A673 (cell line): ENCODE measurements at places on chromosomes 6 and 20.
A peak's percentile ranks its signal among the peaks of the same experiment; 100 is the strongest.

- DNase-seq, result peak; percentile 3
Observed at GRCh38 chr6:117237561-117237960, 27.8 kb upstream of the VGLL2 start.

DNA sequence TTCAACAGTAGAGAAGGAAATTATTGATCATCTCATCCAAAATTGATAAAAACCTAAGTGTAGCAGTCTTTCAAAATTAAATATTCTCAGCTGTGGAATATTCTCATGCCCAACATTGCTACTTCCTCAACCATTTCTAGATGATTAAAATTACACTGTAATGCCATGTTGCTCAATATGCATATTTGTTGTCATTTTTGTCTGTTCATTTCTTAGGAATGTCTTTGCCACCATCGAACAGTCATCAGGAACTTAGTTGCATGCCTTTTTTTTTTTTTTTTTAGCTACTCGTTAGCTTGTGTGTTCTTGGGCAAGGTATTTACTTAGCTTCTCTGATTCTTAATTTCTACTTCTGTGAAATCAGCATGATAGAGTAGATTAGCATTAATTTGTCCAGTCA lies 188.6 kb downstream of the DTNBP1 start:
- no peak for DNase-seq

GRCh38 chr6:121338366-121338765 lies 4.1 kb upstream of the TBC1D32 start:
- no peak for DNase-seq

DNA sequence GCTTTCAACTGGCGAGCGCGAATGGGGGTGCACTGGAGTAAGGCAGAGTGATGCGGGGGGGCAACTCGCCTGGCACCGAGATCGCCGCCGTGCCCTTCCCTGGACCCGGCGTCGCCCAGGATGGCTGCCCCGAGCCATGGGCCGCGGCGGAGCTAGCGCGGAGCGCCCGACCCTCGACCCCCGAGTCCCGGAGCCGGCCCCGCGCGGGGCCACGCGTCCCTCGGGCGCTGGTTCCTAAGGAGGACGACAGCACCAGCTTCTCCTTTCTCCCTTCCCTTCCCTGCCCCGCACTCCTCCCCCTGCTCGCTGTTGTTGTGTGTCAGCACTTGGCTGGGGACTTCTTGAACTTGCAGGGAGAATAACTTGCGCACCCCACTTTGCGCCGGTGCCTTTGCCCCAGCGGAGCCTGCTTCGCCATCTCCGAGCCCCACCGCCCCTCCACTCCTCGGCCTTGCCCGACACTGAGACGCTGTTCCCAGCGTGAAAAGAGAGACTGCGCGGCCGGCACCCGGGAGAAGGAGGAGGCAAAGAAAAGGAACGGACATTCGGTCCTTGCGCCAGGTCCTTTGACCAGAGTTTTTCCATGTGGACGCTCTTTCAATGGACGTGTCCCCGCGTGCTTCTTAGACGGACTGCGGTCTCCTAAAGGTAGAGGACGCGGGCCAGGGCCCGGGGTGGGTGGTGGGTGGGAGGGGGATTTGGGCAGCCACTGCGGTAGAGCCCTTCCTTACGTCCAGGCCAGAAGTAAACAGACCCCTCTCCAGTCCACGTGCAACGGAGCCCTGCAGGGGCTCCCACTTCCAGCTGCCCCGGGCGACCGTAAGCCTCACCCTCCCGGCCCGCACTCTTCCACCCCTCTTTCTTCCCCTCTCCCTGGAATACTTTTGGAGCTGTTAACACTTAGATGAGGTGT lies 998 bp downstream of the BMP2 start:
- DNase-seq, result no peak

DNA sequence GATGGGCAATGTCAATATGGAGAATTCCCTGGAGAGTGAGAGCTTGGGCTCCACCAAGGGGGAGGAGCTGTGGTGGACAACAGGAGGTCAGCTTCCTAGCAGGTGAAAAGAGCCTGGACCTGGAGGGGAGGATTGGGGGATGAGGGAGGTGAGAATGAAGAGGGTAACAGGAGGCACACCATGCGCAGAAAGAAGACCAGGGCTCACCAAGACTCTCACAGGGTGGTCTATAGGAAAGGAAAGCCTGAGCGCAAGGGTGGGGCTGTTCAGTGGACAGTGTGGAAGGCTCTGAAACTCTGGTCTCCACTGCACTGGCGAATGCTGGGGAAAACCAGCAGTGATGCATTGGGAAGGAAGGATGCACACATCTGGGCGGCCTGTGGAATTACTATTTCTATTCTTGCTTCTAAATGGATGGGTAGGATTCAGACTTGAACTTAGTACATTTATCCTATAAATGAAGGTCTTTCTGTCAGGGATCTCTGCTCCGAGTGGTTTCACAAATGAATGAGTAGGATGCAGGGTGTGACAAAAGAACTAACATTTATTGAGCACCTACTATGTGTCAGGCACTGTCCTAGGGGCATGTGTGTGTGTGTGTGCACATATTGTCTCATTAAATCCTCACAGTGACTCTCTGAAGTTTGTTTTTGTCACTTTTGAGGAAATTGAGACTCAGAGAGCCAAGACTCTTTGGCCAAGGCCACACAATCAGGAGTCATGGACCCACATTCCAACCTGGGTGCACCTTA lies 152.7 kb downstream of the CD83 start:
- no peak for DNase-seq

GRCh38 chr6:24959319-24959718 lies 23.6 kb upstream of the RIPOR2 start:
- DNase-seq, result no peak

GRCh38 chr6:71531841-71532240 lies 243.2 kb downstream of the OGFRL1 start:
- DNase-seq, result no peak

DNA sequence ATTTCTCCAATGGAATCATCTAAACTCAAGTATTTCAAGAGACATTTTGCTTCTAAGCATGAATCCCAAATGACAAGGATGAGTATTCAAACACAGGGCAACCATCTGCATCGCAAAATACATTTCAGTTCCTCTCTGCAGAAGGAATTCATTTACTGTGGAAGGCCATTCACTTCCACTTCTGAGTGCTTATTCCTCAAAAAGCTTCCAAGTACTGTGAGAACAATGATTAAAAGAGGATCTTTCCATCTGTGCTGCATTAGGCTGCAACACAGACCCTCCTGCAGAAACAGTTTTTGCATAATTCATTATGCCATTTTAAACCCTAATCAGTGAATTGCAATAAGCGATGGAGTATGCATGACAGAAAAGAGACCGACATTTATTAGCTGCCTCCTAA lies 52.5 kb downstream of the ARHGAP18 start:
- no peak for DNase-seq

DNA sequence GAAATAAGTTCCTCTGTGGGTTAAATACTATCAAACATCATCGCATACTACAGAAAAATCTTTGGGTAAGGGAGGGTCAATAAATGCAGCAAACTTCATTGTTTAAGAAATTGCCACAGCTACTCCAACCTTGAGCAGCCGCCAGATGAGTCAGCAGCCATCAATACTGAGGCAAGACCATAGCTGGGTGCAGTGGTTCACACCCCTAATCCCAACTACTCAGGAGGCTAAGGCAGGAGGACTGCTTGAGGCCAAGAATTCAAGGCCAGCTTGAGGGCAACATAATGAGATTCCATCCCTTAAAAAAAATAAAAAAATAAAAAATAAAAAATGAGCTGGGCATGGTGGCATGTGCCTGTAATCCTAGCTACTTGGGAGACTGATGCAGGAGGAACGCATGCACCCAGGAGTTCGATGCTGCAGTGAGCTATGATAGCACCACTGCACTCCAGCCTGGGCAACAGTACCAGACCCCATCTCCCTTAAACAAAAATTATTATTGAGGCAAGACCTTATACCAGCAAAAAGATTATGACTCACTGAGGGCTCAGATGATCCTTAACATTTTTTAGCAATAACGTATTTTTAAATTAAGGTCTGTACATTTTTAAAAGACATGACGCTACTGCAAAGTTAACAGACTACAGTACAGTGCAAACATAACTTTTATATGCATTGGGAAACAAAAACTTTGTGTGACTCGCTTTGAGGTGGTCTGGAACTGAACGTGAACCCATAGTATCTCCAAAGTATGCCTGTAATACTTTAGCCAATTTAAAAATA lies 8.8 kb downstream of the SRPK1 start:
- DNase-seq, result no peak

DNA sequence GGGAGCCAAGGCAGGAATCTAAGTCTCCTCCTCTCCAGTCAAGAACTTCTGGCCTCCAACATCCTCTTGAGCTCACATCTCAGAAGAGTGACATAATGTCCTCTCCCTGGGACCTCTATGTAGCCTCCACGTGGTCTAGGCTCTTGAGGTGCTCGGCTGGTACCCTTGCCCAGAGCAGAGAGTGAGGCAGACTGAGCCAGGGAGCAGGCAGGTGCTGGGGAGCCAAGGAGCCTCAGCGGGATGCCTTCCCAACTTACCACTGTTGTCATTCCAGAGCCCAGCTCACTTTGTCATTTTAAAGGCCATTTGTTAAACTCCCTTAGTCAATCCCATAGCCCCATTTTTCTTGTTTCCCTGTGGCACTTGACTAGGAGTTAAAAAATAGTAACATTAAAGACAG lies 52.1 kb upstream of the DUSP22 start:
- no peak for DNase-seq

DNA sequence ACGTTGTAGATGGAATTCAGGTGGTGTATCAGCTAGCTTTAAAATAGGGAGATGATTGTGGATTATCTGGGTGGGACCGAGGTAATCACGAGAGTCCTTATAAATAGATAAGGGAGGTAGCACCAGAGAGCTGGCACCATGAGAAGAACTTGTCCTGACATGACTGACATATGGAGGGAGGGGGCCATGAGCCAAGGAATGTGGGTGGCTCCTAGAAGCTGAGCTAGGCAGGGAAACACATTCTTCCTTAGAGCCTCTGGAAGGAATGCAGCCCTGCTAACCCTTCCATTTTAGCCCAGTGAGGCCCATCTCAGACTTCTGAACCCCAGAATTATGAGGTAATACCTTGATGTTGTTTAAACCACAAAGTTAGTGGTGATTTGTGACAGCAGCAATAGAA lies 321.1 kb upstream of the SULF2 start:
- no peak for DNase-seq

GRCh38 chr6:161082215-161082614 lies 90.6 kb downstream of the MAP3K4 start:
- no peak for DNase-seq

DNA sequence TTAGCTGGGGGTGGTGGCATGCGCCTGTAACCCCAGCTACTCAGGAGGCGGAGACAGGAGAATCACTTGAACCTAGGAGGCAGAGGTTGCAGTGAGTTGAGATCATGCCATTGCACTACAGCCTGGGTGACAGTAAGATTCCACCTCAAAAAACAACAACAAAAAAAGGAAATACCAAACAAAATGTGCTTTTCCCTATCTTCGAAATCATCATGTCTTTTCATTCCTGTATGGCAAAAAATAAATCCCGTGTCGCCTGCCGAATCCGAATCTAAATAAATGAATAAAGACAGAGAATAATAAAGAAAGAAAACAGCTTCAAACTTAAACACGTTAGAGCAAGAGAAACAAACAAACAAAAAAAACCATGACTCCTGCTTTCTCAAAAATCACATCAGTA lies 11.8 kb downstream of the B4GALT5 start:
- no peak for DNase-seq

DNA sequence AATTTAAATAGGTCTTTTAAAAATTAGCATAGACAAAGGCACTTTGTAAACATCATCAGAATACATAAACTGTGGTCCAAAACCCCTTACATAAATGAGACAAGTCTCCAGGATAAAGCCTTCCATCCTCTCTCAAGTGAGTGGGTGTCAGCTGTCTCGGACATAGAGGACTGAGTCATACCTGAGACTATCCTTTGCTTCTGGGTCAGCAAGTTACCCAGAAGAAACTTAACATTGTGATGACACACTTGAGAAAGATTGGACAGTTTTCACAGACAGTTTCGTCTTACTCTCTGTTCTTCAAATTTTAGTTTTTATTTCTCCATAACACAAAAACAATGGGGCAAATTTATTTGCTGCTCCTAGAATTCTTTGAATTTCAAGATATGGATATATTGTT lies 838.0 kb downstream of the DHX35 start:
- no peak for DNase-seq

- DNase-seq, result no peak
Observed at GRCh38 chr6:32659856-32660595, 6.4 kb downstream of the HLA-DQB1 start.

GRCh38 chr6:125188037-125188436 lies 34.5 kb downstream of the TPD52L1 start:
- DNase-seq, result no peak

DNA sequence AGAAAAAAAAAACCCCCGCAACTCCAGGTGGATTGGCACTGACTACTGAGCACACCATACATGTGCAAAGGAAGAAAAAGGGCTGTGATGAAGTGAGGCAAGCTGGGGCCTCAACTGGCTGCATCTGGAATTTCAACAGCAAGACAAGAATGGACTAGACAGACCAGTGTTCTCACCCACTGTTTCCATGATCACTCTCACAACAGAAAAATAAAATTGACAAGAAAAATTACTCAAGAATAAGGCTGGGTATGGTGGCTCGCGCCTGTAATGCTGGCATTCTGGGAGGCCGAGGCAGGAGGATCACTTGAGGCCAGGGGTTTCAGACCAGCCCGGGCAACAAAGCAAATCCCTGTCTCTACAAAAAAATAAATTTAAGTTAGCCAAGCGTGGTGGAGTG lies 18.8 kb downstream of the ZNF217 start:
- no peak for DNase-seq

DNA sequence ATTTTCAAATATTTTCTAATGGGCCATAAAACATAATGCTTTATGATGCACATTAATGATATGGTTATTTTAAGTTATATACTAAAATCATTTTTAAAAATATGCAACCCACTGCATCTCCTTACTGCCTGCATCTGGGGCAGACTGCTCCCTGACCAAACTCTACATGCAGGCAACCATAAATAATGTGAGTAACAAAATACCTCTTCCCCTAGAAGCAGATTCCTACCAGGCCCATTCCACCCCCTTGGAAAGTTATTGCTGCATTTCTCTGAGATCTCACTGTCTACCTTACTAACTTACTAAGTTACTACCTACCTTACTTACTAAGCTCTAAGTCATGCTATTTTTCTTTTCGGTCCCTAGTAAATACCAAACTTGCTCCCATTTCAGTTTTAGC lies 71.8 kb downstream of the ATG5 start:
- DNase-seq, result no peak

DNA sequence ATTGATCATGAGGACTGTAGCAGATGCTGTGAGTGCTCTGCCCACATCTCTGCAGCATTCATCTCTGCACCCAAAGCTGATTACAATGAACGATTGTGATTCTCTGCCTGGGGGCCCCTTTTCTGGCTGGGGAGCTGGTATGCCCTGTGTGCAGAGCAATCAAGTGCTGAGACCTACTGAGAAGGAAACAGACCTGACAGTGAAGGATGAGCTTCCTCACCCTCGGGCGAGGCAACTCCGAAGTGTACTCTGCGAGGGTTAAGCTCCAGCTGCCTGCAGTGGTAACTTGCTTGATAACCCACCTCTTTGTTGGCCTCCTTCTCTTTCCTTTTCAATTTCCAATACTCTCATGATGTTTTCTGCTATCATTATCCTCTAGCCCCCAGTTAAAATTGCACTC lies 289.7 kb upstream of the RNF24 start:
- no peak for DNase-seq

- no peak for DNase-seq
Observed at GRCh38 chr20:2604506-2604835, 48.0 kb upstream of the NOP56 start.
